Stimulated activated CD4-positive, alpha-beta T cell treated with anti-CD3 and anti-CD28 coated beads, Interleukin-4, amount 100 ng/mL, for 1 hour (primary cell): ENCODE measurements at places on chromosomes 7 and 10.

DNA sequence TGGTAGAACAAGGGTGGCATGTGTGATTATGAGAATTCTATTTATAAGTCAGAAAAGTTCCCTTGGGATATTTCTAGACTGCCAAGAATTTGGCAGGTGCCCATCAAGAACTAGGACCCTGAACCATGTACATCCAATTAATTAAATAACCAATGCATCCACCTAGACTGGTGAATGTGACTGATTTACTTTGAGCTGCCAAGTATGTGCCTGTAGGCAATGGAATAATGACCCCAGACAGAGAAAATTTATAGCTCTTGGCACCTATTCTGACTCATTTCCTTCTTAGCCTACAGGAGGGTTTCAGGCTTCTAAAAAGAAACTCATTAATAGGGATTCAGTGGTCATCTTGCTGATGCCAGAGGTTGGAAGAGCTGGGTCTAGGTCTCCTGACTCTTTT lies 54.9 kb downstream of the KCNH2 start:
- DNase-seq = no peak

DNA sequence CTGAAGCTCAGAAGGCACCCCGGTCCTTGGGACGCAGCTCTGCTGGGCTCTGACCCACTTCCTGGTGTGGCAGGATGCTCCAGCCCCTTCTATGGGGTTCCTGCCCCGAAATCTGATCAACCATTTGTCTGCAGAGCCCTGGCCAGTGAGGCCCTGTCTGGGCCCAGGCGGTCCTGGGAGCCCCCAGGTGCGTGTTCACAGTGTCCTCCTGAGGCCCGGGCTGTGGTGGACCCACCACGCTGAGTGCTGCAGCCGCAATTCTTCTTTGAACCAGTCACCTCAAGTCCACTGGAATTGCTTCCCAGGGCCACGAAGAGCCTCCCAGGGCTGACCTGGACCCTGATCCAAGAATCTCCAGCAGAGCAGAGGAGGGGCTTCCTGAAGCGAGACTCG lies 19.1 kb downstream of the KNDC1 start:
- no peak for DNase-seq

DNA sequence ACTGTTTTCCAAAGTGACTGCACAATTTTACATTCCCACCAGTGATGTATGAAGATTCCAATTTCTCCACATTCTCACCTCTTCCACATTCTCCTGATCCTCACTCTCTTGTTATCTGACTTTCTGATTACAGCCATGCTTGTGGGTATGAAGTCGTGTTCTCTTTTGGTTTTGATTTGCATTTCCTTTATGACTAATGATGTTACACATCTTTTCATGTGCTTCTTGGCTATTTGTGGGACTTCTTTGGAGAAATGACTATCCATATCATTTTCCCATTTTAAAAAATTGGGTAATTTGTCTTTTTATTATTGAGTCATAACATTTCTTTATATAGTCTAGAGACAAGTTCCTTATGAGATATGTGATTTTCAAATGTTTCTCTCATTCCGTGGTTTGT lies 10.5 kb upstream of the GIMAP8 start:
- DNase-seq = no peak

DNA sequence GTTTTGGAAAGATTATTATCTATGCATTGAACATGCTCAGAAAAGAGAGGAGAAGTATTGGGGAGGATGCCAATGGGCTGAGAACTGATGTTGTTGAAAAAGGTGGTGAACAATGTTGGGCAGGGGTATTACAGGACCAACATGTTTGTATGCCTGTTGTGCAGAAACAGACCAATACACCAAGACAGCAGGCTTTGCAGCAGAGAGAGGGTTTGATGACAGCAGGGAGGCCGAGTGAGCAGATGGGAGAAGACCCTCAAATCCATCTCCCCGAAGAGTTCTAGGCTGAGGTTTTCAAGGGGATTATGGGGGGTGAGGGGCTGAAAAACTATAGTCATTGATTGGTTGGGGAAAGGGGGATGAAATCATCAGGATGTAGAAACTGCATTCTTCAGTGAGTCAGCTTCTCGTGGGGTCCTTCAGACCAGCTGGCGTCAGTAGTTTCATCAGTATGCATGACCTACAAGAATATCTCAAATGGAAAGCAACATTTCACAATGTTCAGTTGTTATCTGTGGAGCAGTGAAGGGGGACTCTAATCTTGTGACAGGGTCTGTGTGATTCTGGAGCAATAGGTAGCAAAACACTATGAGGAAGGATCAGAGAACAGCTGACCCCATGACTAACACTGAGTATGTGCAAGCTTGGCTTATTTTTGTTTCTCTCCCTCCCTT lies 167.8 kb downstream of the BAMBI start:
- no peak for DNase-seq

GRCh38 chr7:6401536-6401935 lies 46.2 kb downstream of the DAGLB start:
- no peak for DNase-seq

DNA sequence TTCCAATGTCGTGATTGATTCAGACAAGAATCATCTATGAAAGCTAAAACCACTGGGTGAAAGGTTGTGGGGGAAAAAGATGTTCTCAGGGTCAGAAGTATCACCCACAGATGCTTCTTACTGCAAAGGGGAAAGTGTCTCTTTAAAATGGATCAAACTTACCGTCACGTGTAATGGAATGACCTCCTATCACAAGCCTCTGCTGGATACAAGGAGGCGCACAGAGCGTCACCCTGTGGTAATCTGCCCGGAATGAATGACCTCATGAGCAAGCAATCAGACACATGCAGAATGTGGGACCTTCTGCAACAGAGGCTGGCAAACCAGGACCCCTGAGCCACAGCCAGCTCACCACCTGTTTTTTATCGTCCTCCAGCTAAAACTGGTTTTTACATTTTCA lies 33.0 kb downstream of the WIPF3 start:
- no peak for DNase-seq

DNA sequence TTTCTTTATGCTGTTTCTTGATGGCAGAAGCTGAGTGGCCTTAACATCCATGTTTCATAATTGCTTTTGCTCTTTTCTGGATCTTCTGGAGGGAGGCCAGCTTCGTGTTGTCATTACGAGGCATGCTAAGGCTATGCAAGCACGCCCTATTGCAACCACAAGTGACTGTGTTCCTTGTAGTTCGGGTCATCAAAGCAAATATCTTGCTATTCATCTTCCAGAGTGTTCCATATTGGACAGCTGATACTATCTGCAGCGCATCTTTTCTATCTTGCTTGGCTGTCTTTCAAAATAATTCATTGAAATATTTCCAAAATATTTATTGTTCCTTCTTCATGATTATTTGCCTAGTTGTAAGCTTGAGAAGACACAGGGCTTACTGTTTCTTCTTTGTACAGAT lies 5.0 kb downstream of the EPHB6 start:
- DNase-seq = no peak

DNA sequence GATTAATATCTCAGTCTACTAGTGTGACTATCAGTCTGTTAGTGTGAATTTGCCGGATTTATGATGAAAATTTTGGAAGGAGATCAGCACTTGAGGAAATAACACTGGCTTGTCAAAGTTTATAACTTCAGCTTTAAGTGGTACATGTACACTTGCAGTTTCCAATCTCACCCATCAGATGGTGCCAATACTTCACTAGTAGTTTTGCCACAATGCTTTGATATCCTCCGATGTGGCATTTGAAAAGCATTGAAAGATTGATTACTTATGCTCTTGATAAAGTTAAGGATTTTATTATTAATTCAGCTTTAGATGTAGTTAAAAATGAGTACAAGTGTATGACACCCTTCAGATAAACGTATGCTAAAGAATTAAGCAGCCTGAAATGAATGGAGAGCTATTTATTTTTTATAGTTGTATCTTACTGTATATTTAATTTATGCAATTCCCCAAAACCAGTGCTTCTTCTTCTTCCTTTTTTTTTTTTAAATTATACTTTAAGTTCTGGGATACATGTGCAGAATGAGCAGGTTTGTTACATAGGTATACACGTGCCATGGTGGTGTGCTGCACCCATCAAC lies 98.2 kb downstream of the ANLN start:
- no peak for DNase-seq

- no peak for DNase-seq
Observed at GRCh38 chr10:12431151-12432101, 82.1 kb downstream of the CAMK1D start.

GRCh38 chr10:96507044-96507443 lies 6.7 kb downstream of the TLL2 start:
- no peak for DNase-seq

DNA sequence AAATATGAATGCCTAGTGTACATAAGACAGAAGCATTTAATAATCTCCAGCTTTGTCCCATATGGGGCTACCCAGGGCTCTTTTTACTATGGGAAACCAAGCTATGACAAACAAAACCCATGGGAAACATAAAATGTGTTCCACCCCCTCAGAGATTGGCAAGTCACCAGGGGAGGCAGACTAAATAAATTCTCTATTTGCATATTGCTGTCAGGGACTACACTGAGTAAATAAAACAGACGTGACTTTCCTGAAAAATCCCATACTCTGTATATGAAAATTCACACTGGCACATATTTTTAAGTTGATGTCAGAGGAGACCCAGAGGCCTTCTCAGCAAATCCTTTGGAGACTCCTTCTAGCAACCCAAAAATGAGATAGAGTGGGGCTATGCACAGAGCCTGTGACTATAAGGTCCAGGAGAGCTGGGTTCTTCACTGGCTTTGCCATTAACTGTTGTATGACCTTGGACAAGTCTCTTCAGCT lies 44.0 kb upstream of the HPSE2 start:
- DNase-seq = no peak

DNA sequence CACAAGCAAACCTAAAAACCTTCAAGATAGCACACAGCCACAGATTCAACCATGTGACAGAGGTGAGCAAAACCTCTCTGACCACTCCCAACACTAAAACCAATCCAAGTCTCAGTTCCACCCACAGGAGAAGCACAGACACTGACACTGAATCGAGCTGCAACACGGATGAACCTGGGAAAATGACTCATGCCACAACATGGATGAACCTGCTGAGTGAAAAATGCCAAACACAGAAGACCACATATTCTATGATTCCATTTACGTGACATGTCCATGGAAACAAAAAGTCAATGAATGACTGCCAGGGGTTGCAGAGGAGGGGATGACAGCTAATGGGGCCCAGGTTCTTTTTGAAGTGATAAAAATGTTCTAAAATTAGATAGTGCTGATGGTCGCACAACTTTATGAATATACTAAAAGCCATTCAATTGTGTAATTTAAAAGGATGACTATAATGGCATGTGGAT lies 22.0 kb downstream of the CYTH3 start:
- DNase-seq = no peak

GRCh38 chr10:89390476-89391225 lies 1.8 kb upstream of the IFIT1 start:
- no peak for DNase-seq

GRCh38 chr10:79206300-79207095 lies 137.7 kb downstream of the ZMIZ1 start:
- DNase-seq = no peak

- DNase-seq = no peak
Observed at GRCh38 chr7:143882604-143883078, 19.3 kb downstream of the TCAF1 start.

GRCh38 chr10:74018241-74018640 lies 20.3 kb downstream of the VCL start:
- DNase-seq = no peak

GRCh38 chr10:78768041-78768835 lies 300.5 kb upstream of the ZMIZ1 start:
- DNase-seq = no peak

DNA sequence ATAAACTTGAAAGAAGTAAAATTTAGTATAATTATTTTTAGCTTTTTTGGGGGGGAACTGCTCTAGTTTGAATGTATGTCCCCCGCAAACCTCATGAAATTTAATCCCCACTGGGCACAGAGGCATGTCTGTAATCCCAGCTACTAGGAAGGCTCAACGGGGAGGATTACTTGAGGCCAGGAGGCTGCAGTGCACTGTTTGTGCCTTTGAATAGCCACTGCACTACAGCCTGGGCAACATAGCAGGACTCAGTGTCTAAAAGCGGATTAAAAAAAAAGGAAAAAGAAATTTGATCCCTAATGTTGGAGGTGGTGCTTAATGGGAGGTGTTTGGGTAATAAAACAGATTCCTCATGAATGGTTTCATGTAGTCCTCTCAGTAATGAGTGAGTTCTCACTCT lies 43.1 kb upstream of the PHF14 start:
- no peak for DNase-seq

DNA sequence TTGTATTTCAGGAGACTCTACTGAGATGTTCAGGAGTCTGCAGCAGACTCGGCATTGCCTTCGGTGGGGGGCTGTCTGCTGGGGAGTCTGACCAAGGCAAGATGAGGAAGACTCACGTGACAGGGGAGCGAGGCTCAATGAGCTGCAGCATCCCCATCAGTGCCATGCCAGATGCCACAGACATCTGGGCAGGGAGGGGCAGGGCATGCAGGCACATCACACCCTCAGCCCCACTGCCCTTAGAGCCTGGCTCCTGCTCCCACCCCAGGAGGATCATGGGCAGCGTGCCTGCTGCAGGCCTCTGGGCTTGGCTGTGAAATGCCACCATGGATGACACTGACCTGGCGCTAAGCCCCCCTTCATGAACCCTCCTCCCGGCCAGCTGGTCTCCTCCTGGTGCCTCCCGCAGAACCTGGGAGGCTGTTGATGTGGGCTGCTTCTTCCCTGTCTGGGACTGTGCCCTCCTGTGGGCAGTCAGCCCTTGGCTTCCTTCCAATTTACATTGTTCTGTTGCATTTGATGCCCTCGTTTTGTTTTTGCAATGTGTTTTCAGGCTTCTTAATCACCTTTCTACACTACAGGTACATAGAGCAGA lies 235.0 kb downstream of the PAXIP1 start:
- no peak for DNase-seq

- no peak for DNase-seq
Observed at GRCh38 chr10:87593702-87594101, 66.0 kb upstream of the PAPSS2 start.

GRCh38 chr10:87861953-87862678 lies 1.2 kb downstream of the KLLN start:
- peak; percentile 94 for DNase-seq

DNA sequence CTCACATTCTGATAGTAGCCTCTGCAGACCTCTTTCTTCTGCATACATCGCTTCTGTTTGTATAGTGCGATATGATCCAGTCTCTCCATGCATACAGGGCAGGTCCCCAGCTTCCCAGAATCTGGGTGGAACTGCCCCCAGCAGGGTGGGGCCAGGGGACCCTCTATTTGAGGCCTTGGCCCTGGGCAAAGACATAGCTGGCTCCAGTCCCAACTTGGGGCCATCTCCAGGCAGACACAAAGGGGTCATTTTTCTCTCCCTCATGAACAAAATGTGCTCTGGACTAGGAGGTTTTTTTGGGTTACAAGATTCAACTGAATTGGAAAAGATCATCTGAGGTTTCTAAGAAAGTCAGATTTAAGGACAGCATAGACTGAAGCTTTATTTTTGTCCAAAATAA lies 21.1 kb upstream of the HSPA12A start:
- no peak for DNase-seq

DNA sequence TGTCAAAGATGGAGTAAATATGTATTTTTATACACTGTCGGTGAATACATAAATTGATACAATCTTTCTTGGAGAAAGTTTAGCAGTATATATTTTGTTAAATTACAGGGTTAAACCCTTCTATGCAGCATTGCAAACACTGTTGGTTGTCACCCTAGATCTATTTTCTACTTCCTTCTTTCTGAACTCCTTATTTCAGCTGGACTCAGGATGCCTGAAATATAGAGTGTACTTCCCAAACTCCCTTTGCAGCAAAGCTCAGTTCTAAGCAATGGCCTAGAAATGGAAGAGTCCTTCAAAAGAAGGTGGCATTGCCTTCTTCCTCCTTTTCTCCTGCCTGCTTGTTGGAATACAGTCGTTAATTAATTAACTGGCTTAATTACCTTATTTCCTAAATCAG lies 20.6 kb downstream of the CUBN start:
- DNase-seq = no peak
